DMS79 treated with DMSO at 0.1 percent for 48 hours (cell line): ENCODE measurements at places on chromosomes 6 and 20.

GRCh38 chr6:142378138-142378875, 76.5 kb downstream of the ADGRG6 start:
- peak; percentile 92 for DNase-seq

DNA sequence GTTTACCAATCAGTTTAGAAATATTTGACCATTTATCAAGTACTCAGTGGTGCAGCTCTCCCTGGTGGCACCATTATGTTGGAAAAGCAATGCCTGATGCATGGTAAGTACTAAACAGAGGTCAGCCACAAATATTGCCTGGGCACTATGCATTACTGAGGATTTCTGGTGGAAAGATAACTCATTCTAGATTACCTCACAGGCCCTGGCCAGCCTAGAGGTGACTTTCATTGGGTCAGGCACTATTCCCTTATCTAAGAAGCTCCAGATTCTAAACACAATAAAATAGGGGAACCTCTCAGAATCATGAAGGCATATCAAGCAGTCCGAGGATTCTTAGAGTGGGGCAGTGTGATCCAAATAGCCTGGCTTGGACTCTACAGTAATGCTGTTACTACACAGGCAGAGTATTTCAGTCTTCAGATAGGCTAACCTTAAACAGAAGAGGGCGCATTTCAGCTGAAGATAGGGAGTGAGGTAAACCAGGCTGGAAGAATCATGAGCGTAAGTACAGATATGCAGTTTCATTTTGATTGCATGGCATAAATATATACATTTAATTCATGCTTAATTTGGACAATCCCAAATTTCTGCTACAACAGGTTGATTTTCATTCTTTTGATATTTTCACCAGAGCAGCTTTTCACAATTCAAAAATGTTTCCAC, 12.1 kb downstream of the LGSN start:
- DNase-seq: no peak

- no peak for DNase-seq
These were observed 295.7 kb downstream of the C6orf118 start for GRCh38 chr6:165013701-165014100.

GRCh38 chr6:147381712-147382111, 126.8 kb upstream of the SAMD5 start:
- DNase-seq: no peak

DNA sequence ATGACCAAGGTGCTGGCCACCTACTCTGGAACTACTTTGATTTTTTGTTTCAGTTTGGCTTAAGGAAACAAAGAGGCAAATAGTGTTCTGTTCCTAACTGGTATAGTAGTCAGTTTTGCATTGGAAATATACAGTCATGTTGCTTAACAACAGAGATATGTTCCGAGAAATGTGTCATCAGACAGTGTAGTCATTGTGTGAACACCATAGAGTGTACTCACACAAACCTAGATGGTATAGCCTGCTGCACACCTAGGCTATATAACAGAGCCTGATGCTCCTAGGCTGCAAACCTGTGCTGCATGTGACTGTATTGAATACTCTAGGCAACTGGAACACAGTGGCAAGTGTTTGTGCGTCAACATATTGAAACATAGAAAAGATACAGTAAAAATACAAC, 80.4 kb downstream of the ARID1B start:
- no peak for DNase-seq

GRCh38 chr20:51460569-51461265, 81.8 kb downstream of the NFATC2 start:
- peak; percentile 19 for DNase-seq

- DNase-seq: no peak
These were observed 35.4 kb upstream of the PIM1 start for GRCh38 chr6:37134396-37135191.

DNA sequence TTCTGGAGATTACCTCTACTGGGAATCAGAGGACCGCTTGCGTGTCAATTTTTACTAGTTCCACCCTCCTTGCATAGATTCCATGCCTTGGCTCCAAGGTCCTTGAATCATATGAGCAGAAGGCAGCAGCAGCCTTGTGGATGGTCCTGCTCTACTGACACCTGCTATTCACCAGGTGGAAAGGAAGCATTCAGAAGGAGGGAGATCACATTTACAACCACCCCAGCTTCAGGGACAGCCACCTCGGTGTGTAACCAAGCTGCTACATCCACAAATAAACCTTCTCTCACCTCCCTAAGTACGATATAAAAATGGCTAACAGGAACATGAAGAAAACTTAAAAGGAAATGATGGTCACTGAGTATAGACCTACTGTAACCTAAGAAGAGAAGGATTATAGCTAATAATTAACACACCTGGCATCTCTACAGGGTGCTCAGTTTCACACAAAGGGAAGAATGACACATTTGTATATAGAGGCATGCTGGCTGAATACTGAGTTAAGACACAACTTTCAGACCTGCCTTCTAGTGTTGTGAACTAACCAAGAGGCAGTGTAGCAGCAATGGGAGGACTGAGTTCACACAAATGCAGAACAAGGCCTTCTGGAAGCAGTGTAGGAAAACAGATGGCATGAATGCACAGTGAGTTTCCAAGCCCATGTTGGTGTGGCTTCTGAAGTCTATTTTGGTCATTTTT, 46.3 kb upstream of the SRPK1 start:
- DNase-seq: no peak

DNA sequence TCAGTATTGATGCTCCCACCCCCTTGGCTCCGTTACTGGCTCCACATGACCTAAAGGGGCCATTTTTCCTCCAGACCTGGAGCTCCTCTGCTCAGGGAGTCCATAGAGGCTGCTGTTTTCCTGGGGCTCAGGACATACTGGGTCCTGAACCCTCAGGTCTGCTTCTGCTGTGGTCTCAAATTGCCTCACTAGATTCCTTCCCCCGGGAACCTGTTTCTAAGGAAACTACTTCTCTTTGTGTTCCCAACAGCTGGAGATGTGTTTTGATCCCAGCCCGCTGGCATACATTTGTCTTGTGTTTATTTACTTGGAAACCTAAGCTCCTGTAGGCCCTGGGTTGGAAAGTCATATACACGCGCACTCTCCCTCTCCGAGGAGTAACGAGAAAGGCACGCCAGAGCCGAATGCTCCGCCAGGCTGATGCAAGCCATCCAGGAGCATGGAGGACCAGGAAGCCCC, 222.8 kb downstream of the UST start:
- peak; percentile 45 for DNase-seq

DNA sequence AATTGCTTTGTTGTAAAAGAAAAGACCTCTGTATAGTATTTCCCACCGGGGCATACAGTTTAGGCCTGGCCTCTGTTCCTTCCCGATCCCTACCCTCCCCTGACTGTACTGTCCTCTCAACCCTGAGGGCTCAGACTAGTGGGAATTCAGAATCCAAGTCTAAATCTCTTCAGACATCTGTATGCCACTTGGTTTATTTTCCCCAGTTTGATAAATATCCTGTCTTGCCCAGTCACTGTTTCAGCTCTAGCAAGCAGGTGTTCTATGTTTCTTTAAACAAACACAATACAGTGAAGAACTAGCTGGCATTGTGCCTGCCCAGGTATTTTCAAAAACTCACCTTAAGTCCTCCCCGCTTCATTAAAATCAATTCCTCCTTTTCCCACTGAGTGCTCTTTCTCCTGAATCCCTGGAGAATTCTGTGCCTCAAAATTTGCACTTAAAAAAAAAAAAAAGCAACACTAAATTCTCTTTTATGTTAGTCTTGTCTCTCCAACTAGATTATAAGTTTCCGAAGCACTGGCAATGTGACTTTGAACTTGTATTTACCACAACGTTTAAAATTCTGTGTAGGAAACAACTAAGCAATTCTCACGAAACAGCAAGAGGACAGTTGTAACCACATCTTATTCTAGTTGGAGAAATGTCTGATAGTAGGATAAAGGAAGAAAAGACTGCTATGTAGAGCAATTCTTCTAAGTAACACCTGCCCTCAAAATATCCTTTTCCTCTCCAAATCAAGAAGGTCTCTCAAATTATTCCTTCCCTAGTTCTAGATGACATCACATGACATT, 112.0 kb upstream of the CARMIL1 start:
- DNase-seq: peak; percentile 95

DNA sequence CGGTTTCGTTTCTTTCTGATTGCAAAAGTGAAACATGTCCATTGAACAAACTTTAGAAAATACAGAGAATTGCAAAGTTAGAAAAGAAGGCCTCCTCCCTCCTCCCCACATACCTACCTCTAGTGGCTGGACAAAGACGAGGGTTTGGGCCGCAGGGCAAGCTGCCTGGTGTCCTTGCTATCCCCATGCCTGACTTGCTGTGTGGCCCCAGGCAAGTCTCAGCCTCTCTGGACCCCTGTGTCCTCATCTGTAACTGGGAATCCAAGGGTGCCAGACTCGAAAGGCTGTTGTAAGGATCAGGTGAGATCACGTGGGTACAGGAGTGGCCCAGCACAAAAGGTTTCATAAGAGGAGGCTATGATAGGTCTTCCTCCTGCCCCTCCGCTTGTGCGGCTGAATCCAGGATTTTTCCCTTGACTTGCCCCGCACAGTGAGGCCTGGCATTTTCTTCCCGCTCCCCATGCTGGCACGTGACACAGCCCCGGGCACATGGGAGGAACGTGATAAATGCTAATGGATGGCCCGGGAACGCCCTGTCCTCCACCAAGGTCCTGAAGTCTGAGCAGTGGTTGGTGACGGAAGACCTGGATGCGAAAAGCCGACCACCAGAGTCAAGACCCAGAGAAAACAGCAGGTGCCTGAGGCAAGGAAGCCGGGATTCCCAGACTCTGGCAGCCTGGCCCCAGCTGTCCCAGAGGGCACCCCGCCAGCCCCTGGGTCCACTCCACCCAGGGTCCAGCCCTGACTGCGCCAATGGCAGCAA, 55.8 kb downstream of the UBE2V1 start:
- DNase-seq: no peak

GRCh38 chr6:27605401-27606342, 132.8 kb upstream of the ZNF184 start:
- DNase-seq: no peak

GRCh38 chr6:107624541-107624940, 134.6 kb downstream of the SOBP start:
- DNase-seq: no peak

GRCh38 chr6:66344796-66345195, 637.8 kb upstream of the EYS start:
- DNase-seq: no peak

- DNase-seq: no peak
These were observed 57.3 kb downstream of the PHACTR3 start for GRCh38 chr20:59661621-59662020.

GRCh38 chr6:119661628-119662027, 312.1 kb upstream of the MAN1A1 start:
- no peak for DNase-seq

DNA sequence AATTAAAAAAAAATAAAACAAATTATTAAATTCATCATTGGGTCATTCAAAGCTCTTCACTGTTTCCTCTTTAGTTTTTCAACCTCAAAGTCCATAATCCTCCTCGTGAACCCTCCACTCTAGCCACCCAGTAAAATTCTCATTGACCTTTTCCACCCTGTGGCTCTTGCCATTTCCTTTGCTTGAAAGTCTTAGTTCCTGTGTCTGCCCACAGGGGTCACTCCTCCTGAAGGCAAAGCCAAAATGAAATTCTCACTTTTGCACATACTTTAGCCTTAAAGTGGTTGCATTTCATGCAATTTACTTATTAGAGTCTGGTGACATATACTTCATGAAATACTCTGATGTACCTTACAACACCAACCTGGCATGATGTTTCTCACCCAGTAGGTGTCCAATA, 263.7 kb downstream of the BMP2 start:
- DNase-seq: no peak

DNA sequence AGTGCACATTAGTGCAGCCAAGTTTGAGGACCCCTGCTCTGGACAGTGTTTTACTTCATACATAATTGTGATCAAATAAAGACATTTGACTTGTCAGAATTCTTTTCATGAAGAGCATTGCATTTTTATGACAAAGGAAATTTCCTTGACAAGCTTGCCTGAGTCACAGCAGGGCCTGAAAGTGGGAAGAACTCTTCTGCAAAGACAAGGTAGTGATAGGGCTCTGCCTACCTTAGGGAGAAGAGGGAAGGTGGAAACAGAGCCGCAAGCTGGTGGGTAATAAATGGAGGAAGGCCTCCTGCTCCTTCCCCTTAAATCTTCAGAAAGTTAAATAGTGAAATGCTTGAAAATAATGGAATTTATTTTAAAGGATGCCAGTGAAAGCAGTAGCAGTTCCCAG, 118.2 kb downstream of the DHX35 start:
- no peak for DNase-seq

GRCh38 chr6:147676495-147677199, 168.2 kb downstream of the SAMD5 start:
- no peak for DNase-seq

DNA sequence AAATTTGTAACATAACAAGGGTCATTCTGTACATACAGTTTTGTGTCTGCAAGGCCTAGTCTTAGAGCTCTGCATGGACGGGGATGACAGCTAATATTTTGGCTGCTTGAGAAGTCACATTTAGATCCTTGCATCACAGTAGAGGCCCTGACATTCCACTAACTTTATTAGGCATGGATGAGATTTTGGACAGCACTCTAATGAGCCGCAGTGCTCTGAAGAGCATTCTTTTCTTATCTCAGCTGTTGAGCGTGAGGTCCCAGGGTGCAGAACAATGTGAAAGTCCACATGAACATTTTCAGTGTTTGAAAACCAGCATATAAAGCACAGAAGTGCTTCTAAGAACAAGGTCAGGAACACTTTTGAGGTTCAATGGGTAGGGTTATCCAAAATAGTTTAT, 58.9 kb downstream of the IPCEF1 start:
- no peak for DNase-seq

DNA sequence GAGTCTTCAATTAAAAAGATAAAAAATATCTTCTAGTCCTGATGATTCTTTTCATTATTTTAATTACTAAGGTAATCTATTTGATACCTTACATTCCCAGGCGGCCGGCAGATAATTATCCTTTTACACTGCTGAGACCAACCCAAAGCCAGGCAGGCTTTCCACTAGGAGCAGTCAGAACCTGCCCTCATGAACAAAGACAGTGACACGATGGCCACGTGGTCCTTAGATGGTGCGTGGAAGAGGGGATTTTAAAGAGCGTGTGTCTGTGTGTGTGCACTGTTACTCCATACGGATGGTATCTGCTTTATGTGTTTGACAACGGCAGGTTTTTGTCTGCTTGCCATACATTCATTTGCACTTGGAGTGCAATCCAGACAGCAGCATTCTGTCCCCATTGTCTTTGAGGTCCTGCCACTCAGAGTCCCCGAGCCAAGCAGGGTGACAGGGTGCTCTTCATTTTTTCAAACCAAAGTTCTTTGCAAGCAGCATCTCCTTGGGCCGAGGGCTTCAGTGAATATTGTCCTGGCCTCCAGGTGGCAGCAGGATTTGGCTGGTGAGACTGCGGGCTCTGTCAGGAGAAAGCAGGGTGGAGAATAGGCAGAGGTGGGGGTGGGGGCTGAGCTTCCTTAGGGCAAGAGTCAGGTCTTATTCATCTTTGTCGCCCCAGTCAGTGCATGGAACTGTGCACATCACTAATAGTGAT, 260.5 kb downstream of the NRN1 start:
- DNase-seq: no peak
